Midbrain (tissue), 1 donor: ENCODE measurements at places on chromosomes 13 and 19.
A peak's percentile ranks its signal among the peaks of the same experiment; 100 is the strongest.

- peak; percentile 26 for DNase-seq
These were observed 4.1 kb downstream of the SWSAP1 start for GRCh38 chr19:11378319-11379189.

DNA sequence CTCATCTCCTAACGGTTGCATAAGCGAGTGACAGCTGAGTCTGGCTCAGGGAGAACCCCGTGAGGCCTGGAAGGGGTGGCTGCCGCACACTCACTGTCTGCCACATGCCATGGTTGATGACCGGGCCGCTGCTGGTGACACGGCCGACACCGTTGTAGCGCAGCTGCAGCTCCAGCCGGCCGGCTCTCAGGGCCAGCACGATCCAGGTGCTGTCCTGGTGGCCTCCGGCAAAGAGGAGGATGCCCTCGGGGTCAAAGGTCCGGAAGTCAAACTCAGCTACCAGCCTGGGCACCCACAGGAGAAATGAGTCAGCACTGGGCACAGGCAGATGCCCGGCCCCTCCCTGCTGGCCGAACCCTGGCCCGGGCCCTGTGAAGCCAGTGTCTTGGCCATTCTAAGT is 31.7 kb downstream of the GAS6 start:
- no peak for DNase-seq

DNA sequence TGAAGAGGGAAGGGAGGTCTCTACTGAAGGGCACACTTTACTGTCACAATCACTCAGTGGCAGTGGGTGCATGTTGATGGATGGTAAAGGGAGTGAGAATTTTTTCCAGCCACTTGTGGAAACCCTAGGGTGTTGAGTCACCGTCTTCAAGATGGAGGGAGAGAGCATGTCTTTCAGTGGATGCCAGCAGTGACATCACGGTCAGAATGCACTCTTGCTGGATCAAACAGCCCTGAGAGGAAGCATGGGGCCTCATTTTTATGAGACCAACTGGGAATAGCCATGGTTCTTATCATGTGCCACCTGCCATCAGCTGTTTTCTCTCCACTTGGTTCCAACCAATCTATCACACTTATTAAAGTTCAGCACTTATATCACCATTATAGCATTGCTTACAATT is 182.5 kb downstream of the KCNRG start:
- DNase-seq = no peak

DNA sequence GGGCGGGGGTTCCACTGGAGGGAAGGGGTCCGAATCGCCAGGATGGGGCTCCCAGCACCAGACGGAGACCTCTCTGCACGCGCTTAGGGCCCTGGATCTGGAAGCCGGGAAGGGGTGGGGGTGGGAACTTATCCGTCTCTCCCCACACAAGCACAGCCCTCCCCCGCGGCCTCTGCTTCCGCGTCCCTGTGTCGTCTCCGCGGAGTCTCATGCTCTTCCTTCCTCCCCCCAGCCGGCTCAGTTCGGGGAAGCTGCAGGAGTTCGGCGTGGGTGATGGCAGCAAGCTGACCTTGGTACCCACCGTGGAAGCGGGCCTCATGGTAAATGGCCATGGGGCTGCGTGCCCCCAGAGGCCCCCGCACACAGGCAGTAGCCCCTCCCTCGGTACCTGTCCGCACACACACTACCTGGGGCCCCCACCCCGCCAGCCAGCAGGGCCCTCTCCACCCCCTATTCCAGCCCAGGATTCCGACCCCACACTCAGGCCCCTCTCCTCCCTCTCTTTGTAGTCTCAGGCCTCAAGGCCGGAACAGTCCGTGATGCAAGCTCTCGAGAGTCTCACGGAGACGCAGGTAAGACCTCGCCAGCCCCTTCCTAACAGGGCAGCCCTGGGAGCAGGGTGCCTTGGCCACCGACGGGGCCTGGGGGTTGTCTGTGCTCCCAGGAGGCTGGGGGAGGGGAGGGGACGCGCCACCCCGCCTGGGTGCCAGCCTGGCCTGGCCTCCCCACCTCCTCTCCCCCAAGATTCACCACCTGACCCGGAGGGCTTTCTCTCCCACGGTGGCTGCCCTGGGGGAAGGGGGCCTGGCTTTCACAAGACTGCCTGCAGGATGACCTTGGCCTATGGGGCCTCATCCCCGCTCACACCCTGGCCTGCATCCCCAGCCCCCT is 3.2 kb downstream of the MIDN start:
- DNase-seq = peak; percentile 44

DNA sequence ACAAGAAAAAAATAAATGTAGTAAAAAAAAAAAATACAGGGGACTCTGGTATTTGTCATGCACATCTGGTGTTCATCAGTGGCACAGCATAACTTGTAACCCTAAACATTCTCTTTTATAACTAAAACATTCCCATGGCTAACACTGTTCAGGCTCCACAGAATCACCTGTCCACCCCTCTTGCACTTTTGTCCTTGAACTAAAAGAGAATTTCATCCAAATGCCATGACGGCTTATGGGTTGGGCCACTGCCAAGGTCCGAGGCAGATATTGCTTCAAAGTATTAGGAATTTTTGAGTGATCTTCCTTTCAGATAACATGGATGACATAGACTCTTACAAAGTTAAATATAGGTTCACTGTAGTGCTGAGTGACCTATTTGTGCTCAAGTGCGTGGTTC is 25.7 kb upstream of the SERP2 start:
- DNase-seq = no peak

DNA sequence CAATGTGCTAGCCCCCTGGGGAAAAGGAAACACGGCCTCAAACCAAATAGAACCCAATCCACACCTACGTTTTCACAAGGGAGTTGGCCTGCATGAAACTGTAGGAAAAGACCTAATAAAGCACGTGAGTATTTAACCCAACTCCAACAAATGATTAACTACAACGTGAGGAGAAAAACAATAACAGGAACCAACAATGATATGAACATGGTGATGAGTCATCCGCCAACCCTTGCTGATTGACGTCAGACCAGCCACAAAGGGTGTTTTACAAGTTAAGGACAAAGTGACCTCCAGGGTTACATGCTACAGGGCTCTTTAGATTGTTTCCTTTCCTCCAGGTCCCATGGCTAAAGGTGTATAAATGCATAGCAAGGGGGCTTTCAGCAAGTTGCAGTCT is 460.5 kb downstream of the COG6 start:
- DNase-seq = no peak

- DNase-seq = peak; percentile 44
These were observed 7.1 kb upstream of the CIRBP start for GRCh38 chr19:1261798-1262622.

DNA sequence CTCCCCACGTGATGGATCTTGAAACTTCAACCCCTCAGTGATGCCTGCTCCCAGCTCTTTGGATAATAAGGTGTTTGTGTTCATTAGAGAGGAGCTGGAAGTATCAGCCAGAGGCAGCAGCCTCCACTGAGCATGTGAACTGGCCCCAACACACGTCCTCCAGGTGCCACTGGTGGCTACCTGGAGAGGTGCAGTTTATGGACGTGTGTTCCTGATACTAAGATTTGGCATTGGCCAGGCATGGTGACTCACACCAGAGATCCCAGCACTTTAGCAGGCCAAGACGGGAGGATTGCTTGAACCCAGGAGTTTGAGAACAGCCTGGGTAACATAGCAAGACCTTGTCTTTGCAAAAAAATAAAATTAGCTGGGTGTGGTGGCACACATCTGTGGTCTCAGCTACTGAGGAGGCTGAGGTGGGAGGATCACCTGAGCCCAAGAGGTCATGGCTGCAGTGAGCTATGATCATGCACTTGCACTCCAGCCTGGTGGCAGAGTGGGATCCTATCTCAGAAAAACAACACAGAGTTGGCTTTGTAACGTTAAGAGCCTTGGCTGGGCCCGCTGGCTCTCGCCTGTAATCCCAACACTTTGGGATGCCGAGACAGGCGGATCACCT is 34.4 kb downstream of the SLC25A42 start:
- no peak for DNase-seq

GRCh38 chr13:25218019-25218418 is 45.9 kb upstream of the AMER2 start:
- DNase-seq = no peak

DNA sequence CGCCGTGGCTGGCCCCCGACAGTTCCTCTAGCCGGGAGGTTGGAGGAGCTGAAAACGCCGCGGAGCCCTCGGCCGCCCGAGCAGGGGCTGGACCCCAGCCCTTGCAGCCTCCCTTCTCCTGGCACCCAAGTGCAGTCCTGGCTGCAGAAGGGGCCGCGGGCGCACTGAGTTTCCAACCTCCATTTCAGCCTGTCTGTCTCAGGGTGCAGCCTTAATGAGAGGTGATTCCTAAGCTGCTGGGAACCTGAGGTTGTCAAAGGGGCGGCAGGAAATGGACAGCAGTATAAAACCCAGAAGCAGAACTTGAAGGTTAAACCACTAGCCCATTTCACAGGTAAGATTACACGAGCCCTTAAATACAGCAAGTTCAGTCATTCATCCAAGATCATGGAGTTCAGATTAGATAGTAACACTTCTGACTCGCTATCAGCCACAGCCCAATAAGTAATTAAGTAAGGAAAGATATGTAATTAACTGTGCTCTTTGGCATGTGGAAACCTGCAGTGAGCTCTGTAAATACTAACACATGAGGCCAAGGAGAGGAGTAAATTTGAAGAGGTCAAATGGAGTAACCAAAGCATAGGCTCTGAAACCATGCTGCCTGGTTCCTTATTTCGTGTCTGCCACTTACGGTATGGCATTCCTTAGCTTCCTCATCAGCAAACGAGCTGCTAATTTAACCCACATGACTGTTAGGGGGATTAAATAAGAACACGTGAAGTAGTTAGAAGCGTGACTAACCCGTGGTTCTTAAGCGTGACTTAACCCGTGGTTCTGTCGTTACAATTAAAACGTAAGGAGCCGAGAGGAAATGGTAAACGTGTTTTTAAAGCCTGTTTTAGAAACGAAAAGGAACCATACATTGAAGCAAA is 686 bp downstream of the SETDB2 start:
- no peak for DNase-seq

- DNase-seq = no peak
These were observed 7.5 kb upstream of the C2CD4C start for GRCh38 chr19:416416-416815.

DNA sequence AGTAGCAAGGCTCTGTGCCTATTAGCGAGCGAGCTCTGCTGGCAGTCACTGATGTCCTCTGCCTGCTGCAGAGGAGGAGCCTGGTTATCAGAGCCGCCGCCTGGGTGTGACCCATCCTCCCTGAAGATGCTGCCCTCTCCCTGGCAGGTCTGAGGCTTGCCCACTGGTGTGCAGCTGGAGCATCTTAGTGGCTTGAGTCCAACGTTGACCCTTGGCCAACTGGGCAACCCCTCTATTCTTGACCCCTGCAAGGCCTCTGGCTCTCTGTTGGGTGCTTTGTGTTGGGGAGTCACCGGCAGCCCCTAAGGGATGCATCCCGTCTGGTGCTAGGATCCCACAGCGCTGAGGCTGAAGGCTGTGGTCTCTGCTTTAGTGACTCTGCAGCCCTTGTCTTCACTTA is 277.9 kb upstream of the SOX1 start:
- no peak for DNase-seq

GRCh38 chr19:49212016-49212701 is 54.6 kb downstream of the TRPM4 start:
- DNase-seq = no peak

- no peak for DNase-seq
These were observed 108.2 kb upstream of the WASF3 start for GRCh38 chr13:26449063-26449848.

GRCh38 chr19:20423381-20424197 is 142.0 kb downstream of the ZNF737 start:
- DNase-seq = peak; percentile 64

GRCh38 chr13:83221256-83221655 is 661.0 kb downstream of the SLITRK1 start:
- DNase-seq = no peak

DNA sequence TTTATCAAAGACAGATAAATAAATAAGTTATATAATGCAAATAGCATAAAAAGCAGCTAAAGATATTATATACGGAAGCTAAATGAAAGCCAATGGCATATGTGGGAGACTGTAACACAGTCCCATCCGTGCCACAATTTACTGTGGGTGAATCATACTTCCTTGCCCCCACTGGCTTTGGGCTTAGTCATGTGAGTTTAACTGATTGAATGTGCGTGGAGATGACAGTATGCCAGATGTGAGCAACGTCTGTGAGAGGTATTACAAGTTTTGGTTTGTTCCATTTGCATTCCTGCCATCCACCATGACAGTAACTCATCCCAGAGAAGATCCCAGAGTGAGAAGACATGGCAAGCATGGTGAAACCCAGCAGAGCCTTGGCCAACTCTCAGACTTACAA is 340.0 kb downstream of the SUCLA2 start:
- DNase-seq = no peak

- no peak for DNase-seq
These were observed 3.0 kb downstream of the DZIP1 start for GRCh38 chr13:95641291-95642027.

- no peak for DNase-seq
These were observed 9.8 kb downstream of the CYP2A7 start for GRCh38 chr19:40872209-40872608.

DNA sequence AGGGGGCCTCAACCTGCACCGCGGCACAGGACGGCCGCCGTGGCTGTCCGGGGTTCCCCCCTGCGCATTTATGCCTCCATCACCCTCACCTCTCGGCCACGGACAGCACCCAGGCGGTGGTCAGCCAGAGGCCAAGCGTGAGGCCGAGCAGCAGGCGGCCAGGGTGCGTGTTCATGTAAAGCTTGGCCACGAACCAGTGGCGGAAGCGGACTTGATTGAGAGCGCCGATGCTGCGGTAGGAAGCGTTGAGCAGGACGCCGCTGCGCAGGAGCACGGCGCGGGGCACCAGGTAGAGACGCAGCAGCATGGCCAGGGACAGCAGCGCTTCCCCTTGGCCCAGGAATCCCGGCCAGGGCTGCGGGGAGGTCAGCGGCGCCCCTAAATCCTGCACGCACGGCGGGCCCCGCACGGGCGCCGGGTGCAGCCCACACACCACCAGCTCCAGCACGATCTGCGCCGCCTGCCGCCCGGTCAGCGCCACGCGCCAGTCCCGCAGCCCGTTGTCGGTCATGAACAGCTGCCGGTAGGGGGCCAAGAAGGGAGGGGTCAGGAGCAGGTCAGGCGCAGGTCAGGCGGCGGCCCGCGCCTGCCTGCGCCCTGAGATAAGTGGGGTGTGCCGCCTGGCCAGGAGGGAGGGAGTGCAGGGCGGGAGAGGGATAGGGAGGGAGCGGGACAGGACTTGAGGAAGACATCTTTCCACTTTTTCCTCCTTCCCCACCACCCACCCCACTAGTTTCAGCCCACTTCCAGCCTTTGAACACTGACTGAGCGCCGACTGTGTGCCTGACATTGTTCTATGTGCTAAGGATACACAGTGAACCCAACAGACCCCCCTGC is 6.5 kb downstream of the KCNN4 start:
- peak; percentile 16 for DNase-seq

DNA sequence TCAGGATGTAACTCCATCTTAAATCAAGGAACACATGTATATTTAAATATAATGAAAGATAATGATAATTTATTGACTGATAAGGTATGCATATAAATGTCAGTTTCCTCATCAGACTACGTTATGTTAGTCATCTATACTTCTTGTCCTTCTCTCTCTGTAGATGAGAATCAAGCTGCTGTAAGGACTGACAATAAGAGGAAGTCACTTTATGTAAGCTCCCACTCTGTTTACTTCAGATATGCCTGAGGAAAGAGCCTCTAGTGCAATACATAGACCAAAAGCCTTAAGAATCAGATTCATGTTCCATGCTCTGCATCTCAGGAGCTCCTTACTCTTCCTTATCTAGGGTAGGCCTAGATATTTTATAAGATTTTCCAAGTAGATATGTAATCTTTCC is 9.6 kb upstream of the SLITRK6 start:
- DNase-seq = no peak
